ENCODE measurements at places on chromosomes 1 and 21.

GRCh38 chr1:8162168-8162567, 136.1 kb upstream of the ERRFI1 start:
- no peak for DNase-seq

DNA sequence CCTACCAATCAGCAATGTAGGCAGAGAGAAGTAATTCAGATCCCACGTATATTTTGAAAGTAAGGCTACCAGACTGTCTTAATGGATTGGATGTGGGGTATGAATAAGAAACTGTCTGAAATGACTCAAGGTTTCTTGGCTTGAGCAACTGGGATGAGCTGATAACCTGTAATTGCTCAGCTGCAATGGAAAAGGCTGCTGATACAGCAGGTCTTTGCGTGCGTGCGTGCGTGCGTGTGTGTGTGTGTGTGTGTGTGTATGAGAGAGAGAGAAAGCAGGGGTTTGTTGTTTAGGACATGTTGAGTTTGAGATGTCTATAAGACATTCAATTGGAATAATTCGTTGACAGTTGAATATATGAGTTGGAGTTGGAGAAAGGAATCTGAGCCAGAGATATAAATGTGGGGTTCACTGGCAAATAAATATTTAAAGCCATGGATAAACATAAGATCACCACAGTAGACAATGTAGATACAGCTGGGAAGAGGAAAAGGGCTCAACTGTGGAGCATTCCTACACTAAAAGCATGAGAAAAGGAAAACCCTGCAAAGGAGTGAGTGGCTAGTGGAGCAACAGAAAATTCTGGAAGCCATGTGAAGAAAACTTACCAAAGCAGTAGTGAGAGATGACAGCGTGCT, 72.9 kb downstream of the UCHL5 start:
- no peak for DNase-seq

DNA sequence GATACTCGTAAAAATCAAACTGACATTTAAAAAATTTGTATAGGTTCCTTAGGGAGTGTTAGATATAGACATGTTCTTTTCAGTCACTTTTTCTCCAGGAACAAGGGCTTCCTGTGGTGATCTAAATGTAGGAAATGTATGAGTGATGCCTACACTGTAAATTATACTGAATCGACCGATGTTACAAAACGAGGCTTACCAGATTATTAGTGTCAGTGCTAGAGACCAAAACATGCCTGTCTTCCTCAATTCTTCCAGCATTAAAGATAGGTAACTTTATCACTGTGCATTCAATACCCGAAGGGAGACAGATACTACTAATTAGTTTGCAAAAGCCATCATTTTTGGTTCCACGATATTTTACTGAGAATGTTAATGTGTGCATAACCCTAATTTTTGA, 86.1 kb downstream of the BRINP3 start:
- DNase-seq: no peak

DNA sequence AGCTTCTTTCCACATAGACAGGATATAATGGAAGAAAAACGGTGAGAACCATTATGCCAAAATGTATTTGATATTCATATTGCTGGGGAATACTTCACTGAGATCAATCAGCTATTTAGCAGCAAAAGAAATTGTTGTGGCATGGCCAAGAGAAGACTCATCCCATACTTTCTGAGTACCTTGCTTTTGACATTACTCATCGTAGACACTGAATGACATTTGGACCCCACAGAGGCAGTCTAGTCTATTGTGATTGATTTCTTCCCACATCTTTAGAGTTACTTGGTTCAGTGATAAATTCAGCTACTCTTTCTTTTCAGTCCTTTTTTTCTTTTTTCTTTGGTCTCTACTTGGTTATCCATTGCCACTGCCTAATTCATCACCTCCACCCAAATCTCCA, 22.1 kb downstream of the ATP1B1 start:
- DNase-seq: no peak

GRCh38 chr21:40130476-40130875, 263.2 kb downstream of the PCP4 start:
- DNase-seq: no peak

DNA sequence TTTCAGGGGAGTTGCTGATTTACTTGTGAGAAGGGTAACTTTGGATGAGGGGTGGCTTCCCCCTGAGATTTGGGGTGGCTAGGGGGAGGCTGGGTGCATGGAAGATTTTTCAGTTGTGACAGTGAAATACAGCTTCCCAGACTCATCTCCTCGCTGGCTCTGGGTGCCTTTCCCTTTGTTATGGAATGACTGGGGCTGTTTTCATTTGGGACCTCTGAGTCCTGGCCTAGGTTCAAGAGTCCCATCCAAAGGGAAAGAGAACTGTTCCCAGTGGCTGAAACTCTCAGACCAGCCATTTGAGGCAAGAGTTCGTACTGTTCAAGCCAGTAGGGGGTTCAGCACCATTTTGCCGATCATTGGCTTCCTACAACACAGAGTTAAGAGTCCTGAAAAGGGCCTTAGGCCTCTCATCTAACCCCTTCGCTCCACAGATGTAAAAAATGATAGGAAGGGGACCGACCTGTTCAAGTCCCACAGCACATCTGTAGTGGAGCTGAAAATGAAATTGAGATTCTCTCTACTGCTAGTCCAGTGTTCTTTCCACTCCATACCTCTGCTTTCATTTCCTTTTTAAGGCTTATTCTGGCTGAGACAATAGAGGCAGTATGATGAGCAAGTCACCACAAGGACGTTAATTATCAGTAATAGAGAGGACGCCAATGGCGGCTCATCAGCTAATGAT, 958 bp downstream of the DDR2 start:
- DNase-seq: no peak

GRCh38 chr1:228938537-228938901, 203.2 kb downstream of the RHOU start:
- peak; percentile 50 for DNase-seq

- no peak for DNase-seq
Observed at GRCh38 chr21:41845310-41846032, 33.7 kb downstream of the PRDM15 start.

DNA sequence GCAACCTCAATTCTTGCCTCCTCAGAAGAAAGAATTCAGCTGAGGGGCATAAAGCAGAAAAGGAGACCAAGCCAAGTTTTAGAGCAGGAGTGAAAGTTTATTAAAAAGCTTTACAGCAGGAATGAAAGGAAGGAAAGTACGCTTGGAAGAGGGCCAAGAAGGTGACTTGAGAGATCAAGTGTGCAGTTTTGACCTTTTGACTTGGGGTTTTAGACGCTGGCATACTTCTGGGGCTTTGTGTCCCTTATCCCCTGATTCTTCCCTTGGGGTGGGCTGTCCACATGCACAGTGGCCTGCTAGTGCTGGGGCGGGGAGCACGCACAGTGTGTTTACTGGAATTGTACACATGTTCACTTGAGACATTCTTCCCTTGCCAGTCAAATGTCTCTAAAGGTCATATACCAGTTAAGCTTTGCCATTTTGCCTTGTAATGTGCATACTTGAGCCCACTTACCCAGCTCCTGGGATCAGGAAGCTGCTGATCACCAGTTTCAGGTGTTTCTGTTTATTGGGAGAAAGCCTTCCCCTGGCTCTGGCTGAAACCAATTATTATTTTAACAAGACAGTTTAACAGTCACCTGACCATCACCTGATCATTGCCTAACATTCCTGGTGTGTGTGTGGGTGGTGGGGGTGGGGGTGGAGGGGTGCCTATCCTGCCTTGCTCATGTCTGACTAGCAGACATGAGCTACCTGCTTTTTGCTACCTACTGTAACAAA, 36.2 kb downstream of the UTP25 start:
- DNase-seq: no peak

- no peak for DNase-seq
Observed at GRCh38 chr1:74586253-74586897, 74.0 kb upstream of the LRRC53 start.

DNA sequence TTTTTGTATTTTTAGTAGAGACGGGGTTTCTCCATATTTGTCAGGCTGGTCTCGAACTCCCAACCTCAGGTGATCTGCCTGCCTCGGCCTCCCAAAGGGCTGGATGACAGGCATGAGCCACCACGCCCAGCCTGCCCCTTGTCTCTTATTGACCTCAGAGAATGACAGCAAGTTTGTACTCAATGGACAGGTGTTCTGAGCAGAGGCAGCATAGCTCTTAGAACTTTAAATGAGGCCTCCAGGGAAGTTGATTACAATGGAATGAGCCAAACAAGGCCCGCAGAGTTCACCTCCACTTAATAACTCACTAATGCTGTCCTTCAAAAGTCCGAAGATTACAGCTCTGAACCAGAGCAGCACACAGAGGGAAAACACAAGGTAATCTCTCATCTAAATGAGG, 10.9 kb downstream of the TMPRSS2 start:
- DNase-seq: no peak

Measured in activated CD4-positive, alpha-beta T cell treated with anti-CD3 and anti-CD28 coated beads, Interleukin-2, amount 10 ng/mL, durations not matched to agents 7 days and 5 days (primary cell).